ENCODE measurements at places on chromosomes 6 and 20.
A peak's percentile ranks its signal among the peaks of the same experiment; 100 is the strongest.

DNA sequence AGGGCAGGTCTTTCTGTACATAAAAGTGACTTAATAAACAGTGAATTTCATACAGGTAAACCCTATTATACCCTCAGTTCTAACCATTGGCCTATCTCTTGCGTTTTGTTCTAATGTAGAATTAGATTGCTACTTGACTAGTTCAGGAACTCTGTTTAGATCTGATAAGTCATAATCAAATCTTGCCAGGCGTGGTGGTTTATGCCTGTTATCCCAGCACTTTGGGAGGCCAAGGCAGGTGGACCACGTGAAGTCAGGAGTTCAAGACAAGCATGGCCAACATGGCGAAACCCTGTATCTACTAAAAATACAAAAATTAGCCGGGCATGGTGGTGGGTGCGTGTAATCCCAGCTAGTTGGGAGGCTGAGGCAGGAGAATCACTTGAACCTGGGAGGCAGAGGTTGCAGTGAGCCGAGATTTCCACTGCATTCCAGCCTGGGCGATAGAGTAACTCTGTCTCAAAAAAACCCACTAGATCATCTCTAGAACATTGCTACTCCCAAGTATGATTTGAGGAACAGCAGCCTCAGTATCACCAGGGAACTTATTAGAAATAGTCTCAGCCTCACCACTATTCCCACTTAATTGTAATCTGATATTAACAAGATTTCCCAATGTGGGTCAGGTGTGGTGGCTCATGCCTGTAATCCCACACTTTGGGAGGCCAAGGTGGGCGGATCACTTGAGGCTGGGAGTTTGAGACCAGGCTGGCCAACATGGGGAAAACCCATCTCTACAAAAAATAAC lies 12.2 kb downstream of the GTPBP2 start:
- no peak for DNase-seq

GRCh38 chr6:85561750-85562357 lies 31.8 kb downstream of the SNX14 start:
- DNase-seq = no peak

GRCh38 chr6:31729515-31729978 lies 448 bp upstream of the DDAH2 start:
- DNase-seq = peak; percentile 78

DNA sequence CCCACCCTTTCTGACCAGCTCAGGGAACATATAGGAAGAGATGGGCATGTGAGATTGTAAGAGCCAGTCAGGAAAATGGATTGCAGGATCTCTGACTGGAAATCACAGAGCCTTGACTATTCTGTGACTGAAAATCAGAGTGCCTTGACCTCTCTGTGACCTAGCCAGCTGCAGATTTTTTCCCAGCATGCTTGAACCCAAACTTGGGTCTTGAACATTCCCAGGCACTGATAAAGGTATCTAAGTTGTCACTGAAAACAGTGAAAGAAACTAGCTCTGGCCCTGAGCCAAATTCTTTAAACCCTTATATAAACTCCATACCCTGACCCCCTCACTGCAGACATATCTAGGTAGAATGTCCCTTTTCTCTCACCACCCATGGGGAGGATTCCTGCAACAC lies 2.3 kb upstream of the ZNF165 start:
- DNase-seq = no peak

- no peak for DNase-seq
Measured at GRCh38 chr6:145469021-145469420, 266.3 kb downstream of the EPM2A start.

GRCh38 chr6:38570750-38571149 lies 69.0 kb downstream of the BTBD9 start:
- no peak for DNase-seq

GRCh38 chr6:124389127-124389526 lies 573.1 kb upstream of the RNF217 start:
- no peak for DNase-seq

DNA sequence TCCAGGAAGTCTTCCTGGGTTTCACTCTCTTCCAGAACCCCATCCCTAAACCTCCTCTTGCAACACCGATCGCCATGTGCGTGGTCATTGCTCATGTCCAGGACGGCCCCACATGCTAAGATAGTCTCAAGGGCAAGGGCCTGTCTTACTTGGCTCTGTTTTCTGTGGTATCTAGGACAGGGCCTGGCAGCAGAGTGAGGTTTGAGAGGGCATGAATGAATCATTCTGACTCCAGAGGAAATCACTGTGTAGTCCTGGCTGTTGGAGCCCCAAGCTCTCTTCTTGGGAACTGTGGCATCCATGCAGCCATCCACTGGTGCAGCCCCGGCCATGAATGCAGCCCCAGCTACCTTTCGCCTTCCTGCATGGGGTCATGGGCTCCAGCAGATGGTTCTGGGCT lies 12.4 kb downstream of the SIRPA start:
- DNase-seq = no peak

- no peak for DNase-seq
Measured at GRCh38 chr20:5642155-5642981, 107.8 kb upstream of the SHLD1 start.

- DNase-seq = no peak
Measured at GRCh38 chr6:81789291-81789690, 36.8 kb upstream of the TENT5A start.

DNA sequence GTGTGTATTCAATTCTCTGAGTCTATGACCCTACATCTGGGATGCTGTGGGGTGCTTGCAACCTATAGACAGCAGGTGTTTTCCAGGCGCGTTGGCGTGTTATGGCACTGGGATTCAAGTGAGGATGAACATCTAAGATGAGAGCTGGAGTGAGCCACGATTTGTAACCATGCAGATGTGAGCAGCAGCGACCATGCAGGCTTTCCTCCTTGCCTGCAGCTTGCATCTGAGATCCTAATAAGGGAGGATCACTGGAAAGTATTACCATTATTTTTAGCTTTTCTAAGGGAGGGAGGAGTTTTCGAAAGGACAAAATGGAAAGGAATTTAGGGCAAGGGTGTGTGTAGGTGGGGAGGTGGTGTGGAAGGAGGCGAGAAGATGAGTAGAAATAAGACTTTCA lies 216.7 kb downstream of the ATXN1 start:
- no peak for DNase-seq

- no peak for DNase-seq
Measured at GRCh38 chr20:43812216-43812615, 85.4 kb upstream of the GTSF1L start.

DNA sequence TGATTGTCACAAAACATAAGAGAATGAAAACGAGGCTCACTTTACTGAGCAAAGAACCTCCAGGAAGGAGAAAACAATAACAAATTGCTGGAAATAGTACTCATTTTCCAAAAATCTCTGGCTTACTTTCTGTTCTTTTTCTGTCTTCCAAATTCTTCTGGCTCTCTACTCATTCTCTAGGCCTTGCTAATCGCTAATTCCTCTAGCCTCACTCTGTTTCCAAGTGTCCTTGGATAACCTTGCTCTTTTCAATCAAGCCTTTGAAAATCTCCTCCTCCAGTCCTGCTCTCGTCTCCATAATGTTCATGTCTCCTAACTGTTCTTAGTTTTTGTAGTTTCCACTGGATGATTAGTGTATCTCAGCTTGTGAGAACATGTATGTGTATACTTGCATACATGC lies 96.2 kb upstream of the MAP7 start:
- DNase-seq = no peak

DNA sequence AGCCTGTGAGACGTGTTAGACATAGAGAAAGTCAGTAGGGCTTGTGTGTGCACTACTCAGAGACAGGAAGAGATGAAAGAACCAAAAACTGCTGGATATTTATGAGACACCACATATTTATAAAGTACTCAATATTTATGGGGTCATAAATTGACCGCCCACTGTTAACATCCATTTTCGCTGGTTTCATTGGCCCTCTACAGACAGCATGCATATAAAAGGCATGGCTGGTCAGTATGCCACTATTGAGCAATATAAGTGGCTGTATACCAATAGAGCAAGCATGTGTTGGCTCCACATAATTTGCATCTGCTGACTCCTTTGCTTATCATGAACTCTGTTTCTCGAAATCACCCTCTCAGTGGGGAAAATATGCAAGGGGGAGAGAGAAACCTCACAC lies 110.3 kb upstream of the BTN3A2 start:
- no peak for DNase-seq

DNA sequence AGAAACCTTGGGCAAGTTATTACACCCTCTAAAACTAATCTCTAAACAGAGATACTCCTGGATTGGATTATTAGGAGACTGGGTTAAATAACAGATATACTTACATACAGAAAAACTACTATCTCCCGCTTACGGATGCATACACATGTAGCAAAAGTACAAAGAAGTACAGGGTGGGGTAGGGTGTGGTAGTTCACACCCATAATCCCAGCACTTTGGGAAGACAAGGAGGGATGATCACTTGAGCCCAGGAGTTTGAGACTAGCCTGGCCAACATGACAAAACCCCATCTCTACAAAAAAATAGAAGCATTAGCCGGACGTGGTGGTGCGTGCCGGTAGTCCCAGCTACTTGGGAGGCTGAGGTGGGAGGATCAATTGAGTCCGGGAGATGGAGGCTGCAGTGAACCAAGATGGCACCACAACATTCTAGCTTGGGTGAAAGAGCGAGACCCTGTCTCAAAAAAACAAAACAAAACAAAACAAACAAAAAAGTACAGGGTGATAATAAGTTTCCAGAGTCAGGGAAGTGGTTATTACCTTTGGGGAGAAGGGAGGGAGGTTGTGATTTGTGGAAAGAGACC lies 8.1 kb downstream of the PIM1 start:
- DNase-seq = no peak

- no peak for DNase-seq
Measured at GRCh38 chr6:147881432-147881831, 372.9 kb downstream of the SAMD5 start.

GRCh38 chr6:67916399-67916798 lies 718.7 kb upstream of the ADGRB3 start:
- no peak for DNase-seq

DNA sequence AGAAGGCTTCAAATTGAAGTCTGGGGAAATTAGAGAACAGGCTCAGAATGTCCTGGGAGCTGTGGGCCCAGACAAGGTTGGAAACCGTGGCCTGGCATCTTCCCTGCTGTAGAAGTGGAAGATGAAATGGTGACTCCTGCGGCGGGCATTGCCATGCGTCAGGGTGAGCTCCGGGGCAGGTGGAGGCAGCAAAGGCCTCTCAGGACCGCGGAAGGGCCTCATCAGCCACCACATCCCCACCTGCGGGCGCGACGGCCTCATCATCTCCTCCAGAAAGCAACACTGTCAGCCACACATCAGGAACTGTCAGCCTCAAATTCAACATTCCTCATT lies 161.7 kb downstream of the SYNDIG1 start:
- no peak for DNase-seq

- DNase-seq = no peak
Measured at GRCh38 chr6:139430899-139431601, 56.6 kb upstream of the CITED2 start.

GRCh38 chr20:38982291-38982690 lies 20.1 kb downstream of the DHX35 start:
- DNase-seq = no peak

DNA sequence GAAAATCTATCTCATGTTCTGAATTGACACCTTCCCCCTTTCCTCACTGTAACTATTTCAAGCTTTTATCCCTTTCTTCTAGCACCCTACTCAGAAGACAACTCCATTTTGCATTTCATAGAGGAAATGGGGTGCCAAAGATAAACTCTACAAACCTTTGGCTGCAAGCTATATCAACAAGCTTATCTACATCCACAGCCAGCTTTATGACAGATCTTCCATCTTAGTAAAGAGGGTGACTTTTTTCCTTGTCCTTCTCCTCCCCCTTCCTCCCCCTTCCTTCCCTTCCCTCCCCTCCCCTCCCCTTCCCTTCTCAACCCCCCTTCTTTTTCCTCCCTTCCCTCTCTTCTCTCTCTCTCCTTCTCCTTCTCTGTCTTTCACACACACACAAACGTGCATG lies 58.0 kb upstream of the OLIG3 start:
- no peak for DNase-seq

DNA sequence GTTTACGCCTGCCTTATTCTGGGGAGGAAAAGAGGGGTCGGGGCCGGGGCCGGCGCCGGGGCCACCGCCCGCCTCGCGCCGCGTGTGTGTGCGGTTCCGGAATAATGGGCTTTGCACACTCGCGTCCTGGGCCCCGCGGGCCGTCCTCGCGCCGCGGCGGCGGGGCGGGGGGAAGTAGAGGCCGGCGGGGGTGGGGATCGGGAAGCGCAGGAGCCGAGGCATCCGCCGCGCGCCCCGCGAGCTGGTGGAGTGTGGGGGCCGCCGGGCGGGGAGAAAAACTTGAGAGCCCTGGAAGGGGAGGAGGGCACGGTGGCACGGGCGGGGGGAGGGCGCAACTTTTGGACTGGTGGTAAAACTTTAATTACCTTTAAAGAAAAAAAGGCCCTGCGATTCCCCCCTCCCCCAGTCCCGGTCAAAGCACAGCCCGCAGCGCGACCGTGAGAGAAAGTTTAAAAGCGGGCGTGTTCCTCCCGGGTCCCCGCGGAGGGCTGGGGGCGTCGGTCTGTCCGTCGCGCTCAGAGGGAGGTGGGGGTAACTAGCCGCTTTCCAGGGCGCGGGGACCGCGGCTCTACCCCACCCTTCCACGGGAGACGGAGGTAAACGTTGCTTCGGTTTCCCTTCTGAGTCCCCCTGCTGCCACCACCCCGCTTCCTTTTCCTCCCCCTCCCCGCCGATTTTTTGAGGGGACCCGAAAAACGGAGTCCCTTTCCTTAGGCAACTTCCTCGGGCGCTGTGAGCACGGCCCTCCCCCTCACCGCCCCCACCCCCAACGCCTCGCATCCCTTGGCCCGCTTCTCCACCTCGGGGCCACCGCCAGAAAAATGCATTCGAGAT lies 1.9 kb downstream of the L3MBTL3 start:
- peak; percentile 72 for DNase-seq

GRCh38 chr6:29509711-29510110 lies 22.0 kb upstream of the MAS1L start:
- no peak for DNase-seq

GRCh38 chr6:44855562-44856411 lies 468.3 kb downstream of the CDC5L start:
- DNase-seq = no peak

DNA sequence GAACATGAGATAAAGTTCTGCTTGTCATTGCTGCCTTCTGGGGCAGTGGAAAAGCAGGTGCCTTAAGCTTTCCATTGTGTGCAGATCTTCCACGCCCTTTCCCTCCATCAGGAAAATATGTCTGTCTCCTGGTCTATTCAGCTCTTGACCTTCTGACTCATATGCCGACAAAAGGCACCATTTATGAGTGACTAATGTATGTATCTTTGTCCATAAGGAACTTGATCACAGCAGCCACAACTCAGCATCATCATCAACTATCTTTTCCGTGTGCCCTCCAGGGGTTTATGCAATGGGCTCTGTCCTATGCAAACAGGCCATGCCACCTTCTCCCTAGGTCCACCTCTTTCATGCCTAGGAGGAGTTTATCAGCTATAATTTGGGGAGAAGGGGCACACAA lies 102.7 kb upstream of the QKI start:
- DNase-seq = no peak
